Stimulated activated CD8-positive, alpha-beta memory T cell treated with anti-CD3 and anti-CD28 coated beads, Interleukin-2, amount 100 ng/mL, for 1 hour (primary cell): ENCODE measurements at places on chromosomes 3 and 15.

DNA sequence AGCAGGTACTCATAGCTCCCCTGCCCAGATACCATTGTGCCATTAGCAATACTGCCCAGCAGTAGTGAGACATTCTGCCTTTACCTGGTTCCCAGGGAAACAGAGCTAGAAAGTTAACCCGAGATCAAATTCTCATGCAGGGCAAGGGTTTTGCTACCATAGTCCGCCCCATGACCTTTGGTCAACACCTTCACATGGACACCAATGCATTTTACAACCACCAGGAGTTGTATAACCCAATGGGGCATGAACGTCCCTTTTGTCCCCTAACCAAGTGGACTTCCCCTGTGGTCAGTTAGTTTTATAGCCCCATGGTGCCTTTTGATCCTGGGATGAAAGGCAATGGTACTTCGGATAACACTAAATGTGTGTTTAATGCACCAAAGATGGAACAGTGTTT lies 151.7 kb upstream of the IQSEC1 start:
- DNase-seq, result no peak

DNA sequence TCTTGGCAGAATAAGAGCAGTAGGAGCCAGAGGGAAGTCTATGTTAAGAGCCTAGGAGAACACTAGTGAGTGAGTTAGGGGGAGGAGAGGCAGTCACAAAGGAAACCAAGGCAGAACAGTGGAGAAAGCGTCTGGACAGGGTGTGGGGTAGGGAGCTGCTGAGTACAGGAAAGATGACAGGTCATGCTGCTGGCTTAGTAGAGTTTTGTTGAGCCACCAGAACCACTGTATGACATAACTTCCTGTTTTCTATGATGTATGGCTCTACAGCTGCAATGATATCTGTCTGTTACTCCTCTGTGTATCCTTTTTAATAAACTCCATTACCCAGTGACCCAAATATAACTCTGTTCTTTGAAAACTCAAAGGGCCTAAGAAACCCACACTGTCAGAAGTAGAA lies 10.6 kb upstream of the STT3B start:
- DNase-seq, result no peak

- no peak for DNase-seq
Observed at GRCh38 chr3:156559321-156559720, 4.4 kb upstream of the SSR3 start.

- no peak for DNase-seq
Observed at GRCh38 chr3:119647843-119648575, 12.4 kb downstream of the POPDC2 start.

DNA sequence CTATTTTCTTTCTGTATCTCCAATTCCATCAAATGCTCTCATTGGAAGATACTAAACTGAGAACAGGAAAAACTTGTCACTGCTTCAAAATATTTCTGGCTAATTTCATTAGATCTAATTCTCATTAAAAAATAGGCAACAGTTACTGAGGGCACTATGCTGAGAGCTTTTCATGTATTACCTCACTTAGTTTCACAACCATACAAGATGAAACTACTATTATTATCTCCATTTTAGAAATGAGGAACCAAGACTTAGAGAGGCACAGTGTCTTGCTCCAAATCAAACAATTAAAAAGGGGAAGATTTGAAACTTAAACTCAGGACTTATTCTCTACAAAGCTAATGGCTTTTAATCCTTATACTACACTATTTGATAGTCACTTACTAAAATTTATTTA lies 7.2 kb upstream of the OTOL1 start:
- DNase-seq, result no peak

DNA sequence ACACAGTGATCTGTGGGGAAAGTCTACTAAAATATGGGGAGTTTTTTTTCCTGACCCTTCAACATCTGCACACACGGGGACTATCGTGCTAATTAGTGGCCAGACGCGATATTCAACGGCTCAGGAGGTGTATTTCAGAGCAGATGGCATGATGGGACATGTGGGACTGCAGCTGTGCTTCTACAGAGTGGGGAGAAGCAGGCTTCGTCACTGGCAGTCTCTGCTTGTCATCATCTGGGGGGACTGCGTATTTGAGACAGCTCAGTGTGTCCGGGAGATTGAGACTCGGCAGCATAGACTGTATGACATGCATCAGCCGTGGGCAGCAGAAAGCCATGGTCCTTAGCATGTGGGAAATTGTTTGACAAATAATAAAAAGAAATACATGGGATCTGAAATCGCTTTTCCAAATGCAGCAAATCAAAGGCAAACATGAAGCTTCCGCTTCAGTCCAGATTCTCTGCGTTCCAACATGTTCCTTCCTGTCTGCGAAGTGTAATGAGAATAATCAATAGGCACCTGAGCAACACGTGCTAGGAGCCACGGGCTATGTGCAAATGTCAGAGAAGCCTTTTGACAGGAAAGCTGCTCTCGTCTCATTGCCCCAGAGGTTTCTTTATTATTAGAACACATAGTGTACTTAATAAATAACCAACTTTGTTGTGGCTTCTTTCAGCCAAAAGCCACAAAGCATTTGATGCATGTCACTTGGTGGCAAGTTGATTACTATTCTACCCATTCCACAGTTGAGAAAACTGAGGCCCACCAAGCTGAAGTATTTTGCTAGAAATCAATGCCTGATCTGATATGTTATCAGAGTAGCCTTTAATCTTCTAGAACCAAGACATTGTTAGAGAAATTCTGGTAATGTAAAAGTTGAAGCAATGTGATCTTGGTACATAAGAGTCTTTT lies 276.3 kb downstream of the RYR3 start:
- DNase-seq, result no peak
